Fibroblast of lung (primary cell): ENCODE measurements at places on chromosomes 3 and 15. TPM values are rescaled to one million over a fixed set of nuclear protein-coding genes. Genes with fewer than 3 reads are reported as not detected.
A peak's percentile ranks its signal among the peaks of the same experiment; 100 is the strongest.

DNA sequence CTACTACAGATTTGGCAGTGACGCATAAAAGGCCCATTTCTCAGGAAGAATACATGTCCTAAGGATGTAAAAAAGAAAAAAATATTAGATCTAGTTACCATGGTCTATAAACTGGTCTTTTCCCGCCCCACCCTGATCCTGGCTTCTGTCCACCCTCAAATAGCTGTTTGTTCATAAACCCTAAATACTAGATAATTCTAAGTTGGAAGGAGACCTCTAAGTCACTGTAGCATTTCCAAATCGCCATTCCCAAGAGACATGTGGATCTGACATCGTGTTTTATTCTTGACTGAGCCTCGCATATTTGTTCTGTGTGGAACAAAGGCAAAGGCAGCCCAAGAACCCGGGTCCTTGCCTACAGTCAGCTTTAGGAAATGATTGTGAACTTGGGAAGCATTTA, 49.0 kb downstream of the LMCD1 start:
- H3K27ac ChIP-seq = no peak overlapping the region
- peaks cover 2% of the 10 kb centered on the region for H3K36me3 ChIP-seq
- H3K4me1 ChIP-seq = peaks cover 6% of the 10 kb centered on the region
- H3K4me3 ChIP-seq = no peak overlapping the region
- DNase-seq = no peak

DNA sequence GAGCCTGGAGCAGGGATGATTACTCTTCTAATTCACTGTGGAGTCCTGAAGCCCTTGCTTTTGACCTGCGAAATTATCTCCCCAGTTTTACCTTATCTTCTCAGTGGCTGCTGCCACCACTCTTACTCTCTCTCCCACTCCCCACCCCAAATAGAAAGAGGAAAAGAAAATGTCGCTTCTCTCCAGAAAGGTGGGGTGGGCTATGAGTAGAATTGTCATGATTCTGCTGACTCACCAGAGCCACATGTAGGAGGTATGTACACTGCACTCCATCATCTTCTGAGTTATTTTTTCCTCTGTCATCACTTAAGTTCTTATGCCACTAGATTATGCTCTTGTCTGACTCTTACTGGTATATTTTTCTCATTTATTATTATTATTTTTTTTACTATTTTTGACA, 43.9 kb upstream of the TMEM158 start:
- H3K27me3 ChIP-seq = no peaks in the 10 kb centered on the region
- H3K4me1 ChIP-seq = no peaks in the 10 kb centered on the region
- H3K36me3 ChIP-seq = no peaks in the 10 kb centered on the region
- DNase-seq = no peak

- H3K4me3 ChIP-seq = no peak overlapping the region
- peaks cover 3% of the 10 kb centered on the region for H3K4me1 ChIP-seq
- H3K27ac ChIP-seq = no peak overlapping the region
- no peak for DNase-seq
Measured at GRCh38 chr3:108065096-108065495, 25.7 kb downstream of the CD47 start.

Gene SPPL2A
- polyA plus RNA-seq = 76.7 and 120 TPM in 2 replicates

Gene RPL29
- 1,512 and 1,580 TPM in 2 replicates for polyA plus RNA-seq

Gene EAF2
- polyA plus RNA-seq = 0.52 and 1.2 TPM in 2 replicates

GRCh38 chr15:40046721-40047414, 7.9 kb upstream of the SRP14 start:
- H3K27ac ChIP-seq = peak overlapping the region; percentile 11
- no peaks in the 10 kb centered on the region for H3K36me3 ChIP-seq
- no peaks in the 10 kb centered on the region for H3K27me3 ChIP-seq
- H3K4me3 ChIP-seq = no peak overlapping the region
- peaks cover 28% of the 10 kb centered on the region for H3K4me1 ChIP-seq

GRCh38 chr3:134904241-134904771, 109.2 kb downstream of the EPHB1 start:
- H3K27ac ChIP-seq = no peak overlapping the region
- no peaks in the 10 kb centered on the region for H3K4me1 ChIP-seq
- no peaks in the 10 kb centered on the region for H3K36me3 ChIP-seq
- H3K27me3 ChIP-seq = no peaks in the 10 kb centered on the region

Gene LYZL4
- not detected in 2 replicates for polyA plus RNA-seq

DNA sequence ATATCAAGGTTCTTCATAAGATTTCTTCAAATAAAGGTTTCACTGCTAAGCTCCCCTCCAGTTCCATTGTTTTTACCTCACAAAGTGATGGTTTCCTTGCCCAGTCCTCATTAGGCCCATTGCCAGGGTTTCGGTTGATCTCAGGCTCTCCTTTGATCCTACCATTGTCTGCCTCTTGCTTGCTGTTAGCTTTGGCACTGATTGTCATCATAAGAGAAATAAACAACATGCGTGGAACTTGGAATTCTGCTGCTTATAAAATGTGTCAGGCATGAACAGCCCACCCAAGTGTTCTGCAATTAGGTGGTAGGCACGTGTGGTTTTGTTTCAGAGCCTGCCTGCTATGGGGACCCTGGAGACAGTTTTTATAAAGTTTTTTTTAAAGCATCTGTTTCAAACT, 107.6 kb upstream of the BFSP2 start:
- no peak for DNase-seq
- no peak overlapping the region for H3K27ac ChIP-seq
- H3K36me3 ChIP-seq = no peaks in the 10 kb centered on the region
- H3K4me3 ChIP-seq = no peak overlapping the region
- H3K4me1 ChIP-seq = no peaks in the 10 kb centered on the region
- H3K27me3 ChIP-seq = no peaks in the 10 kb centered on the region

GRCh38 chr15:78061963-78062427, 15.5 kb downstream of the TBC1D2B start:
- H3K36me3 ChIP-seq = no peaks in the 10 kb centered on the region
- peaks cover 42% of the 10 kb centered on the region for H3K4me1 ChIP-seq
- peak overlapping the region; percentile 36 for H3K4me3 ChIP-seq
- DNase-seq = peak; percentile 66
- H3K27me3 ChIP-seq = no peaks in the 10 kb centered on the region

Gene STRIT1
- not detected in 2 replicates for polyA plus RNA-seq

GRCh38 chr3:155335724-155336354, 42.4 kb upstream of the STRIT1 start:
- no peaks in the 10 kb centered on the region for H3K36me3 ChIP-seq
- H3K27me3 ChIP-seq = no peaks in the 10 kb centered on the region
- no peak overlapping the region for H3K27ac ChIP-seq
- no peaks in the 10 kb centered on the region for H3K4me1 ChIP-seq

GRCh38 chr3:156246961-156247725, 126.8 kb downstream of the KCNAB1 start:
- DNase-seq = no peak
- H3K4me1 ChIP-seq = no peaks in the 10 kb centered on the region
- H3K4me3 ChIP-seq = no peak overlapping the region

GRCh38 chr3:161275919-161276318, 54.8 kb downstream of the NMD3 start:
- no peak overlapping the region for H3K4me3 ChIP-seq
- H3K27me3 ChIP-seq = no peaks in the 10 kb centered on the region
- H3K36me3 ChIP-seq = no peaks in the 10 kb centered on the region
- H3K4me1 ChIP-seq = no peaks in the 10 kb centered on the region
- H3K27ac ChIP-seq = no peak overlapping the region
- no peak for DNase-seq

- no peak overlapping the region for H3K27ac ChIP-seq
- H3K27me3 ChIP-seq = no peaks in the 10 kb centered on the region
- no peak overlapping the region for H3K4me3 ChIP-seq
Measured at GRCh38 chr3:39485547-39485946, 18.1 kb downstream of the MOBP start.

Gene DPPA4
- polyA plus RNA-seq = 0.02 and 0.06 TPM in 2 replicates

DNA sequence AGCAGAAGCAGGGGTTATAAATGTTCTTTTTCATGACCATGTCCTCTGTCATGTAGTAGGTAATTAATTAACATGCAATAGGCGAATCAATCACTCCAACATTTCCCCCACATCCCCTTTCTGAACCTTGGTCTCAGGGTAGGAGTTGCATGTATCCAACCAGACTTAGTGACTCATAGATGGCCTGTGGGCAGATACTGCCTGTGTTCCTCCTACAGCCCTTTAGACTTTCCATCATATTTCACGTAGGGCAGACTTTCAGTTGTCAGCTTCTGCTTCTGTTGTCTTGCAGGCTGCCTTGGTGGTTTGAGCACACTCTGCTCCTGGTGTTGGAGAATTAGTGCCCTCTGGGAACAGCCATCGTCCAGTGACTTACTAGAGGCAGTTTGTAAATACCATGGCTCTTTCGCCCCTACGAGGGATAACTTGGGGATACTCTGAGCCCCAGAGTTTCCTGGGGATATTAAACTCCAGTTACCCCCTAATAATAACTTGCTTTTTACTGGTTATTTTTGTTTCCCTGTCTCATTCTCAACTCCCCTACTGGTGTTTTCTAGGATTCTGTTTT, 244.4 kb downstream of the EDEM1 start:
- no peak overlapping the region for H3K27ac ChIP-seq
- no peak overlapping the region for H3K4me3 ChIP-seq
- no peaks in the 10 kb centered on the region for H3K27me3 ChIP-seq

DNA sequence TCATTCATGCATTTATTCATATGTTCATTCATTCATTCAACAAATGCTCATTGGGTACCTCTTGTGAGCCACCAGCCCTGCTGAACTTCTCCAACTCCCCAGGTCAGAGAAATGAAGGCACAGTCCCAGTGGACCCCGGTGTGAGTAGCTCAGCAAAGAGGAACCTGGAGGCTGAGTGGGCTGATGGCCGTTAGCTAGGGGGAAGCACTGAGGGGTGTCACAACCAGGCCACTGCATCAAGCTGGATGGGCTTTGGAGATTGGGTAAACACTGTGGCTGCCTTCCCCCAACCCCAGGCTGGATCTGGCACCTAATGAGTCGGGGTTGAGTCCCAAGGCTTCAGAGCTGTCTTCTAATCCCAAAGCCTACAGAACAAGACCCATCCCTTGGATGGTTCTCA, 12.1 kb upstream of the ALAS1 start:
- no peaks in the 10 kb centered on the region for H3K36me3 ChIP-seq
- no peak for DNase-seq
- H3K4me1 ChIP-seq = peaks cover 7% of the 10 kb centered on the region
- no peaks in the 10 kb centered on the region for H3K27me3 ChIP-seq
- H3K27ac ChIP-seq = no peak overlapping the region

Gene CSTA
- polyA plus RNA-seq = 0.61 and 1.1 TPM in 2 replicates

Gene MESP2
- polyA plus RNA-seq = 0.24 TPM in 1 of 2 replicates, not detected in the other

Gene PDZRN3
- 10.7 and 14.6 TPM in 2 replicates for polyA plus RNA-seq

- H3K4me3 ChIP-seq = no peak overlapping the region
- no peak overlapping the region for H3K27ac ChIP-seq
- H3K27me3 ChIP-seq = no peaks in the 10 kb centered on the region
- no peak for DNase-seq
Measured at GRCh38 chr3:52025453-52025852, 29.8 kb upstream of the RPL29 start.

Gene NANOGP8
- polyA plus RNA-seq = not detected in 2 replicates

DNA sequence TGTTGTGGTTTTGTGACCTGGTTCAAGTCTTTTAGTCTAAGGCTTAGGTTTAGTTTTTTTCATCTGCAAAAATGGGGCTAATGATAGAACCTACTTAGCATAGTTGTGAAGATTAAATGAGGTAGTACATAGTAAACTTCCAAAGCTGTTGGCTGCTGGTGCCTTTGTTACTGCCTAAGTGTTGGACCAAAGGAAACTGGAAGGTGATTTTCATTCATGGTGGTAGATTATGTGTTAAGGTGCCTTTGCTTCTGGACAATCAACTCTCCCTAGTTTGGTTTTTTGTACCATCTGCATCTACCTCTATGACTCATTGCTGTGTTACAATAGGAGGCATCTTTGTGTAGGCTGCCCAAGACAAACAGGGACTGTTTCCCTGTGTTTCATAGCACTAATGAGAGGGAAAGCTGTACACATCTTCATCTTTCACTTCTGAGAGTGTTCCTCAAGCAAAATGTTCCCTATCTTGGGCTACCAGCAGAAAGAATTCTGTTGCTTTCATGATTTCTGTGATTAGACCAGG, 3.2 kb downstream of the MAP2K1 start:
- no peak overlapping the region for H3K27ac ChIP-seq
- peaks cover 3% of the 10 kb centered on the region for H3K4me1 ChIP-seq
- no peaks in the 10 kb centered on the region for H3K36me3 ChIP-seq
- no peak overlapping the region for H3K4me3 ChIP-seq
- no peak for DNase-seq

Gene FGF12
- 0.12 TPM in 1 of 2 replicates, not detected in the other for polyA plus RNA-seq

GRCh38 chr3:153284282-153284938, 122.4 kb downstream of the RAP2B start:
- no peaks in the 10 kb centered on the region for H3K27me3 ChIP-seq
- H3K4me3 ChIP-seq = no peak overlapping the region
- H3K27ac ChIP-seq = peak overlapping the region; percentile 73

DNA sequence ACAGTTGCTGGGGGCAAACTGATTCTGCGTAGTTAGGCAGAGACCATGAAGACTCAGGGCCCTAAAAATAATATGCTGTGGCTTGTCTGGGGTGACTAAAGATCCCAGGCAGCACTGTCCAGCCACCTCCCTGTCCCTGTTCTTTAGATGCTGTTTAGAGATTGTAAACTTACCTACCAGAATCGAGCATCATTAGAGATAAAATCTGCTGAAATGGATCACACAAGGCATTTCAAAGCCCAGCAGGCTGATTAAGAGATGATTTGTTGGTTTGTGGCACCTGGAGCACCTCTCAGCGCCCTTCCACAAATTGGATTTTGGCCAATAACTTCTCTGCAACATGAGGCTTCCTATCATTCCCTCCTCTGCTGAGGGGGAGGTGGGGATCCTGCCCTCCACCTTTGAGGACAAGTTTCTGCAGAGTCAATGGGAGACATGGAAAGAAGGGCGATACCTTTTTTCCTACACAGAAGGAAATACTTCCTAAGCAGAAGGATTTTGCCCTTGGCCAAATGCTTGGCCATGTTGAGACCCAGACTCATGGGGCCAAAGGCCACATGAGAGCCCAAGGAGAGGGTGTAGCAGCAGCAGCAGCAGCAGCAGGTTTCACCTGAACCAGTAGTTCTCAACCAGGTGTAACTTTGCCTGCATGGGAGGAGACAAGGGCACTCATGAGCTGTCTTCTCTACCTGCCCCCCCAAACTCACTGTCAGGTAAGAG, 37.5 kb downstream of the SEMA5B start:
- H3K27ac ChIP-seq = no peak overlapping the region
- peaks cover 37% of the 10 kb centered on the region for H3K27me3 ChIP-seq
- no peak overlapping the region for H3K4me3 ChIP-seq
- no peaks in the 10 kb centered on the region for H3K36me3 ChIP-seq
